ENCODE measurements at places on chromosomes 5 and 9.

- DNase-seq = no peak
Measured at GRCh38 chr5:139974661-139975060, 68.4 kb downstream of the NRG2 start.

- no peak for DNase-seq
Measured at GRCh38 chr5:66342341-66342880, 198.3 kb downstream of the SREK1 start.

GRCh38 chr5:95549030-95549429 lies 5.7 kb downstream of the SKIC3 start:
- DNase-seq = no peak

DNA sequence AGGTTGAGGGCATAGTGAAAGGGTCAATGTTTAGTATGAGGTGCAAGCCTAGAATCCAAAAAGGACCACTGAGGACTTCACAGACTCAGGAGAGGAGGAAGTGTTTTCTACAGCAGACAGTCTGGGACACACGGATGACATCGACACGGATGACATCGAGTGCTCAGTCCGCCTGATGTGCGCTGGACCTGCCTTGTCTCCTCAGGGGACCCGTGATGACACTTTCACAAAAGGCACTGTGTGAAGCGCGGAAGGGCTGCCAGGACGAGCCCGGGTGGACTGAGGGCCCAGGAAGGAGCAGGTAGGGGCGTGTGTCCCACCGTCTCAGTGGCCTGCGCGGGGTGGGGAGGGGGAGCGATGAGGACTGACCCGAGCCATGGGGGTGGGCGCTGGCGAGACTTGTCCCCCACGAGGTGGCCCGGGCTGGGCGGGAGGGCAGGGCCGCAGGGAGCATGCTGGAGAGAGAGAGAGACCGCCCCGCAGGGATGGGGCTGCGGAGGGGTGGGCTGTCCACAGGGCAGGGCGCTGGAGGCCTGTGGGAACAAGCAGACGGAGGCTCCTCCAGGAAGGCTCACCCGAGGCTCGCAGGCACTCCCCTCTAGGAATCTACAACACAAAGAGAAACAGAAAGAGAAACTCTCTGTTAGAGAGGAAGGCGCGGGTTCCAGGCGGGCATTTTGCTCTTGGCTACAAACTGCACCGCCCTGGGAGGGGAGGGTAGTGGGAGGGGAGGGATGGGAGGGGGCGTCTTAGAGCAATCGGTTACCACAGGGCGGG lies 54.9 kb downstream of the USP20 start:
- DNase-seq = peak; percentile 75

DNA sequence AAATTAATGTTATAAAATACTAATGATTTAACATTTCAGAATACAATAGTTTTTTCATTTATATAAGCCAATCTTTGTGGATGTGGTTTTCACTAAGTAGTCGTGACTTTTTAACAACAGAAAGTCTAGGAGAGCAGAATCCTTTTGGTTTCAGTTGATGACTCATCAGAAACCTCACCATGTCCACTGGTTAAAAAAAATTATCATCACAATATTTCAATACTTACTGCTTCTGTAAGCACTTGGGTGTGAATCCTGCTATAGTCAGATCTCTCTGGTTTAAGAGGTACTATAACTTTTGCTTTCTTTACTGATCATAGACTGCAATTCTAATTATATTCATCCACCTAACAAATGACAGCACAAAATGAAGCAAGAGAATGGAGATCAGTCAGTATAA lies 77.2 kb downstream of the MRPS30 start:
- no peak for DNase-seq

DNA sequence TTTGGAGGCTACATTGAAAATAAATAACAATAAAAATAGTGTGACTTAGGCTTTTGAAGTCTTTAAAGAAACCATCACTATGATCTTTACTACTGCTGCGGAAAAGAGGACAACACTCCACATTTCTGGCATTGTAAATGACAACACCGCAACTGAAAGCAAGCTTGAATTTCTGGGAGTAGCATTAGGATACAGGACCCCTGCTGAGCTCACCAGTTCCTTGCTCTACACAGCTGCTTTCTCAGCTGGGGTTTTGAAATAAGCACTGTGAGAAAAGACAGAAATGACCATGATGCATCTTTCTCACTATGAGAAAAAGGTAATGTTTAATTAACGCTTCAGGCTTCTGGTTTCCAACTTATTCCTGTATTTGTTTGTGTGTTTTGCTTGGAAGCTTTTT lies 168.0 kb downstream of the TAF11L14 start:
- no peak for DNase-seq

- no peak for DNase-seq
Measured at GRCh38 chr5:67548520-67549295, 352.1 kb upstream of the CD180 start.

DNA sequence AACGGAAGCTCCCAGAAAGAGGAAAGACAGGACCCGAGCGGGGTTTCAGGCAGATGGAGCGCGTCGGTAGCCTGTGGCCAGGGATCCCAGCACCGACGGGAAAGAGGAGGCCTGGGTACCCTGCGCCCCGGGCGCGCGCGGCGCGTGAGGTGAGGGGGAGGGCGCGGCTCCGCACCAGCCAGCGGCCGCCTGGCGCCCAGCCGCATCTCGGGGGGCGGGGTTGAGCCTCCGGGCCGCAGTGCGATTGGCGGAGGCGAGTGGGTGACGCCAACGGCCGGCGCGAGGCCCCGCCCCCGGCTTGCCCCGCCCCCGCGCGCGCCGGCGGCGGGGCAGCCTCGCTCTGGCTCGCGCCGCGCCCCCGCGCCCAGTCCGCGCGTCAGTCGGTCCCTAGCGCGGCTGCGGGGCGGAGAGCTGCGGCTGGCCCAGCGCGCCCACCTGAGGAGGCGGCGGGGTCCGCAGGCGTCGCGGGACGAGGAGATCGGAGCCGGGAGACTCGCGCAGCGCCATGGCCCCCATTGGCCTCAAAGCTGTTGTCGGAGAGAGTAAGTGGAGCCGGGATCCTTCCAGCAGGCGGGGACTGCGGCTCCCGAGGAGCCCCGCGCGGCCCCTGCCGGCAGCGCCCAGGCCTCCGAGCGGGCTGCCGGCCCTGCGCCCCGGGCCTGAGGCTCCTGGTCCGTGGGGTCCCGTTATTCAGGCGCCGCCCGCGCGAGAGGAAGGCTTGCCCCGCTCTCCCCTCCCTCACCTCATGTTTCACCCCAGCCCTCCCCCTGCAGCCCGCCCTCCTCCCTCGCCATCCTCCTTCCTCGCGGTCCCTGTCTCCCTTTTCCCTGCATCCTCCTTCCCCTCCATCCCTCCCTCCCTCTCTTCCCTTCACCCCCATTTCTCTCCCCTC lies at the start of gene STXBP1:
TSS of gene STXBP1 (plus strand) at position 379 of the 892 bp plus-strand sequence. CDS start at position 506, 127 bp downstream.
- DNase-seq = peak; percentile 86

DNA sequence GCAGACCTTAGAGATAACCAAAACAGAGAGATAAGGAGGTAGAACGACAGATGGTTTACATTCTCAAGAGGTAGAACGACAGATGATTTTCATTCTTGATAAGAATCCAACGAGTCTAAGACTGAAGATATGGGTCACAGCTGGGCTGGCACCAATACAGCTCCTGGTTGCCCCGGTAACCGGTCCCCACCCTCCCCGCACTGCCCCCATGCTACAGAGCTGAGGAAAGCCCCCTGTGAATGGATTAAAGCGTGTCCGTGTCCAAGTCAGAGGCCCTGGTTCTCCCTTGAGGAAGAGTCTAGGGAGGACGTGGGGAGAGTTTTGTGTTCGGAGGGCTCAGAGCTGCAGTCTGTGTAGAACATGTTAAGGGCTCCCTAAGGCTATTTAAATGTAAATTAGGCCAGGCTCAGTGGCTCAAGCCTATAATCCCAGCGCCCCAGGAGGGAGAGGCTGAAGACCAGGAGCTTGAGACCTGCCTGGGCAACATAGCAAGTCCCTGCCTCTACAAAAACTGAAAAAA lies 8.1 kb downstream of the IDNK start:
- no peak for DNase-seq

- DNase-seq = no peak
Measured at GRCh38 chr9:115635680-115636383, 517.8 kb upstream of the PAPPA start.

- DNase-seq = no peak
Measured at GRCh38 chr5:120007598-120007997, 378.2 kb downstream of the FAM170A start.

- DNase-seq = no peak
Measured at GRCh38 chr5:167982-168660, 23.2 kb upstream of the LRRC14B start.

GRCh38 chr5:139157556-139157955 lies 40.6 kb downstream of the SIL1 start:
- no peak for DNase-seq

GRCh38 chr5:40555886-40556285 lies 123.8 kb upstream of the PTGER4 start:
- DNase-seq = no peak

DNA sequence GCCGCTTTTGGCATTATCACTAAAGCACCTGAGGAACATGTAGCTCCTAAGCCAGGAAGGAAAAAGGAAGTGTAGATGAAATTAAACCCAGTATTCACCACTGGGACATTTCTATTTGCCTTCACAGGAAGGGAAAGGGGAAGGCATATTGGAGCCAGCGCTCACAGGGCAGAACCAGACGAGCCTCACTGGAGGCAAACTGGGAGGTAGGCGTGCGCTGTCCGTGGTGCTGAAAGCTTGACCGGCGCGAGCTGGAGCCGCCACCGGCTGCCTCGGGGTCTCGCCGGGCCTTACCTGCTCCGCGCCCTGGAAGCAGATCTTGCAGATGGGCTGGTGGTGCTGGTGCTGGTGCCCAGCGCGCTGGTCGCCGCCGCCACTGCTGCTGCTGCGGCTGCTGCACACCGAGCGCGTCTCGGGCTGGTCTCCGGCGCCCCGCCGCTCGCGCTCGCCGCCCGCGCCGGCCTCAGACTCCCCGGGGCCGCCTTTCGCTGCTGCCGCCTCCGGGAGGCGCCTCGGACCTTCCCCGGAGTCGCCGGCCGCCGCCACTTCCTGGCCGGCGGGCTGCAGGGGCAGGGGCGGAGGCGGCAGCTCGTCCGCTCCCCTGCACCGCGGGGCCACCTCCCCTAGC lies 732 bp downstream of the MARCHF11 start:
- DNase-seq = no peak

- no peak for DNase-seq
Measured at GRCh38 chr5:75711151-75711550, 6.1 kb downstream of the POC5 start.

GRCh38 chr5:149838881-149839739 lies 105.5 kb downstream of the PDE6A start:
- DNase-seq = no peak
